ENCODE measurements at places on chromosomes 11 and 22.

DNA sequence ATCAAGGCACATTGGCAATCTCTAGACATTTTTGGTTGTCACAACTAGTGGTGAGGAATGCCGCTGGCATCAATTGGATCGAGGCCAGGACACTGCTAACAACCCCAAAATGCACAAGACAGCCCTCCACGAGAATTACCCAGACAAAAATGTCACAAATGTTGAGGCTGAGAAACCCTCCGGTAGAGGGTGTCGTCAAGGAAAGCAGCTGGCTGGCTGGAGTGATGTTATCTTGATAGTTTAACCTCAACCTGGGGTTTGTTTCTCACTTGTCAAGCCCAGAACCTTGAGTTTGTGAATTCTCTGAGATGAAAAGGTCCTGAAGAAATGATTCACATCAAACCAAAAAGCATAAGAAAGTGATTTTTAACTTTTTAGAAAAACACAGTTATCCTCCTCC lies 21.1 kb upstream of the TMPRSS13 start:
- ATAC-seq: no peak

- peak; percentile 64 for ATAC-seq
Measured at GRCh38 chr11:35796562-35796961, 134.0 kb downstream of the TRIM44 start.

- ATAC-seq: no peak
Measured at GRCh38 chr11:113563766-113564526, 88.7 kb upstream of the DRD2 start.

DNA sequence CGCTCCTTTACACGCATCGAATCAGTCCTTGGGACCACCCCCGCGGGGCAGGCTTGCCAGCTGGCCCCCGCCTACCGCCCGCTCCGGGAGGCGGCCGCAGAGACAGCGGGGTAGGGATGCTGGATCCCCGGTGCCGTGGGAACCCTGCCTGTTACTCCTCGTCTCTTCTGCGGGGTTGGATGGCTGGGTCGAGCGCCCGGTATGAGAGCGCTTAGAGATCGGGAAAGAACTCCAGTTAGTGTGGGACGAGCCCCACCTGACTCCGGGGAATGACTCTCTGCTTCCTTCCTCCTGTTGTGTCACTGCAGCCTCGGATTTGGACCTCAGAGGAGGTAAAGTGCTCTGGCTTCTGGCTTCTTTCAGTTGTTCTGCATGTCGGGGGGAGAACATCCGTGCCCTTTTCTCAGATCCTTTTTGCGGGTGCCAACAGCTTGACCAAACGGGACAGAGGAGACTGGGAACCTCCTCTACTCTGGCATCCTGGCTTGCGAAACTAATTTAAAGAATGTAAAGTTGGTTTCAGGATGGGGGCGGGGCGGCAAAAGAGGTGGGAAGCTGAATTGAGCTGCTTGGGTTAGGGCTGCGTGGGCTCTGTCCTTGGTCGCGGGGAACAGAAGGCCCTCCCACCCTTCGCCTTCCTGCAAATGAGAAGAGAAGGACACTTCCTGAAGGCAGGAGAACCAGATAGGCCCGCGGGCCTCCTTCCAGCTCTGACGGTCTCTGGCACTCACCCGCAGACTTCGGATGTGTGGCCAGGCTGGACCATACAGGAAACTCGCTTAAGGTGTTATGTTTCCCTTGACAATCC lies 938 bp downstream of the LAYN start:
- peak; percentile 81 for ATAC-seq

- ATAC-seq: peak; percentile 52
Measured at GRCh38 chr11:776561-777287, 563 bp downstream of the GATD1 start.

GRCh38 chr11:61713906-61714305 lies 33.7 kb downstream of the DAGLA start:
- no peak for ATAC-seq

- no peak for ATAC-seq
Measured at GRCh38 chr11:72443016-72443415, 8.7 kb upstream of the CLPB start.

GRCh38 chr11:45319077-45319476 lies 32.9 kb upstream of the SYT13 start:
- no peak for ATAC-seq

- no peak for ATAC-seq
Measured at GRCh38 chr11:127000981-127001380, 411 bp upstream of the KIRREL3 start.

GRCh38 chr11:32105871-32106560 lies 15.1 kb downstream of the RCN1 start:
- no peak for ATAC-seq

GRCh38 chr22:49883294-49883640 lies 29.6 kb downstream of the ZBED4 start:
- no peak for ATAC-seq

DNA sequence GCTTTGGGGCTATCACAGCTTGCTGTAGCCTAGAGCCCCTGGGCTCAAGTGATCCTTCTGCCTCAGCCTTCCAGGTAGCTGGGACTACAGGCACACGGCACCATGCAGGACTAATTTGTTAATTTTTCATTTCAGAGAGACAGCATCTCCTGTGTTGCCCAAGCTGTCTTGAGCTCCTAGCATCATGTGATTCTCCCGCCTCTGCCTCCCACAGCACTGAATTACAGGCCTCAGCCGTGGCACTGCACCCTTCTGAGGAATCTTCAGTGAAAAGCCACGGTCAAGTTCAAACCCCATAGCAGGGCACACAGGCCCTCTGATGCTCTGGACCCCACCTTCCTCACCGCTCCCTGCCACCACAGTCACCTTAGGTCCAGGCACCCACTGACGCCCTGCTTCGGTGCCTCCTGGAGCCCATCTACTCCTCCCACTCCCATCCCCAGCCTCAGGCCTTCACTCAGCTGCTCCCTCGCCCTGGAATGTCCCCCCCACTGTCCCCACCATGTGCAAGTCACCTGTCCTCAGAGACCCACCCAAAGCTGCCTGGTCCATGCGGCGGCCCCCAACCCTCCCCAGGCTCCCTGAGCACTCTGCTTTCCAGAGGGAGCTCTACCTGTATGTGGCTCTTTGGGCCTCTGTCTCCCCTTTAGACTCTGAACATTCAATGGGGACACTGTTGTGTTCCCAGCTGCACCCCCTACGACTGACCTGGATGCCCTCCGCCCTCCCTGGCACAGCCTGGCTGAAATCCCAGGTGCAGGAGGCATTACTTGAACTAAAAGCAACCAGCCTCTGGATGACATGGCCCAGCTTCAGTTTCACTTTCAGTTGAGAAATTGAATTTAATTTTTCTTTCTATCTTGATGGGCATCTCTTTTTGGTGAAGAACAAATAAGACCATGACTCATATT lies 1.6 kb downstream of the APOL2 start:
- ATAC-seq: no peak

- peak; percentile 74 for ATAC-seq
Measured at GRCh38 chr22:26763633-26764361, 106.4 kb downstream of the MIAT start.

DNA sequence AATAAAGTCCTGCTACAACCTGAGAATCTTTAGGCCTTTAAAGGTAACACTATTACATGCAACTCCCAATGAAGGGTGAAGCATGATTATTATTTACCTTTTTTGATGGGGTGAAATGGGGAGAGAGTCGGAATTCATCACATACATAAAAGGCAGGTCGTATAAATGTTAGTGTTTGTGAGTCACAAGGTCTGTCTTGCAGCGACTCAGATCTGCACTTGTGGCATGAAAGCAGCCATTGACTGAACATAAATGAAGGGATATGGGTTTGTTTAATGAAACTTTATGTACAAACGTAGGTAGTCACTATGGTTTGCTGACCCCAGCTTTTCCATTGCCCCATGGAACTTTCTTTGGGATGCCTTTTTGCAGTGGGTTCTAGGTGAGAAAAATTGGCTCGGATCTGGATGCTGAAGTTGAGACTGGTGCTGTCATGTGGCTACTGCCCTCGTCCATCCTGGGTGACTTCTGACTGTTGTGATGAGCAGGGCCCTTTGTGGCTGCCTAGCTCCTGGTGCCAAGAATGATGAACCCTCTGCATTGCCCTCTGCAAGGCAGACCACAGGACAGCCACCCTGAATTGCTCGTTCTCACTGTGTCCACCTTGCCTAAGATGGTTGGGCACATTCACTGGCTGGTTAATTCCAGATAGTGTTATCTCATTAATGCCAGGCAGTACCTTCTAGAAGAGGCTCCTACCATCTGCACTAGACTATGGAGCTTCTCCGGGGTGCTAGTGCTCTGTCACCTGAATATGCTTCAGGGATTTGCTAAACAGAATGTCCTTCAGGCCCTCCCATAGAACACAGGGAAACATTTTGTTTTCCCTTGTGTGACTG lies 11.3 kb downstream of the GGTLC2 start:
- no peak for ATAC-seq

- ATAC-seq: no peak
Measured at GRCh38 chr11:95920460-95921105, 3.3 kb downstream of the MTMR2 start.

DNA sequence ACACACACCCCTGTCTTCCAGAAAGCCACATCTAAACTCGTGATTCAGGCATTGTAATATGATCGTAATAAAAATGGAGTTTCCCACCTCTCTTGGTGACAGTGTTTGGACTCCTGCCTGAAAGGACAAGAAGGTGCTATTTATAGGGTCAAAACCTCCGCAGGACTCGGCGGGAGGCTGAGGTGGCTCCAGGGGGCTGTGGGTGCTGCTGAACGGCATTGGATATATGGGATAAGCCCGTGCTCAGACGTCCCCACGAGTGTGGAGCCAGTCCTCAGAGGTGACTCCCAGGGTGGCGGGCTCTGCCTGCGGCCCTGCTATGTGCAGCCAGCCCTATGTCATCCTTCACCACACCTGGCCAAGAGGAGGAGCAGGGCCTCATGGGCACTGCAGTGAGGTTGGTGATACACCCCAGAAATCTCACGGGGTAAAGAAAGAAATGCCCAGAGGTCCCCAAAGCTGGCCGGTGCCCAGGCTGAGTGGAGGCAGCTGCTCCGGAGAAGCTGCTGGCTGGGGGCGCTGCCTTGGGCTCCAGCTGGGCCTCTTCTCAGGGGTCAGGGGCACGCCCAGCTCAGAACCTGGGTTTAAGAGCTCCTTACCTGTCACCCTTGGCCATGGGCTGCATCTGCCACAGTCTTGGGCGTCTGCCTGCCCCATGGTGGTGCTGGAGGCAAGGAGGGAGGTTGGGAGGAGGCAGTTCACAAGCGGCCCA lies 5.1 kb upstream of the OSBPL5 start:
- no peak for ATAC-seq

GRCh38 chr11:118147502-118147901 lies 5.1 kb downstream of the SCN4B start:
- no peak for ATAC-seq

DNA sequence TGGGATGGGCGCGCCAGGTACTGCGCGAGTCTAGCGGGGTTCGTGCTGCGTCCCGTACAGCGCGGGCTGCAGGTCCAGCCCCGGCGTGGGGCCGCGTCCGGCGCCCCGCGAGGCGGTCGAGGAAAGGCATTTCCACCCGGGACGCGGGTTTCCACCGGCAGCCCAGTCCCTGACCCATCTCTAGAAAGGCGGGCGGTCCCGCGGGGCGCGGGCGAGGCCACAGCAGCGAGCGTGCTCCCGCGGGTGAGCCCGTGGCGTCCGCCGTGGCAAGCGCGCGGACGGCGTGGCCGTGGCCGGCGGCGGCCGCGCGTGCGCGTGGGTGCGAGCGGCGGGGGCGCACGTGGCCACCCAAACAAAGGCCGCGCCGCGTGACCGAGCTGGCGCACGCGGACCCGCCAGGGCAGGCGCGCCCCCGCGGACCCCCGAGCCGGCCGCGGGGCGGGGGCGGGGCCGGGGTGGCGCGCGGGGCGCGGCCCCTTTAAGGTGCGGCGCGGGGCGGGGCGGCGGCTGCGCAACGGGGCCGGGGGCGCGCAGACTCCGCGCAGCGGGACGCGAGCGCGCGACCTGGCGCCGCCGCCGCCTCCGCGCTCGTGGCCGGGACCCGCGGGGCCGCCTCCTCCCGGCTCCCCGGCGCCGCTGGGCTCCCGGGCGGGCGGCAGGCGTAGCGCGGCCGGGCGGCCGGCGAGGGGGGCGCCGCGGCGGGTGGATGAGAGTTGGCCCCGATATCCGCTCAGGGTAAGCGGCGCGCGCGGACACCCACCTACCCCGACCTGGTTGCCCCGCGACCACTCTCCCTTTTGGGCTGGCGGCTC lies 39.3 kb upstream of the CELSR1 start:
- peak; percentile 20 for ATAC-seq

- no peak for ATAC-seq
Measured at GRCh38 chr11:123405123-123405592, 24.9 kb upstream of the GRAMD1B start.

DNA sequence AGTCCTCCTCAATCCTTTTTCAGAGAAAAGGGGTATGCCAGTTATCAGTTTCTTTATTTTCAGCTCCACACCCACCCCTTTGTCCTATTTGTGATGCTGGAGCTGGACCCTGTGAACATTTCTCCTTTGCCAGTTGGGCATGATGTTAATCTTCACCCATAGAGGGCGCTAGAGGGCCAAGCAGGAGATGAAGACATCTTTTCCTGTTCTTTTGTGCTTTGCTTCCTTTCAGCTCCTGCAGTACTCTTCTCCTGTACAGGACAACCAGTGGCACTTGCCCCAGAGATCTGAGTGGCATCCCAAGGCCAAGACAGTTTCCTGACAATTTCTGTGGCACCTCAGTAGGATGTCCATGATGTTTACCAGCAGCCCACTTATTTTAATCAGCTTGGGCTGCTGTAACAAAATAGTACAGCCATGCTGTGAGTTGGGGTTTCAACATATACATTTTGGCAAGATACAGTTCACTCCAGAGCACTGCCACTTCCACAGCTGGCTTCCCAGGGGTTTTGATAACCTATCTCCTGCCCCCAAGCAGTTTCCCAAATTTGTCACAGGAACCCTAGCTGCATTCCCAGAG lies 4.6 kb downstream of the SAA2 start:
- ATAC-seq: peak; percentile 89

GRCh38 chr11:93099806-93100205 lies 98.0 kb downstream of the SLC36A4 start:
- ATAC-seq: no peak

- ATAC-seq: no peak
Measured at GRCh38 chr22:37225481-37225880, 13.2 kb upstream of the SSTR3 start.

DNA sequence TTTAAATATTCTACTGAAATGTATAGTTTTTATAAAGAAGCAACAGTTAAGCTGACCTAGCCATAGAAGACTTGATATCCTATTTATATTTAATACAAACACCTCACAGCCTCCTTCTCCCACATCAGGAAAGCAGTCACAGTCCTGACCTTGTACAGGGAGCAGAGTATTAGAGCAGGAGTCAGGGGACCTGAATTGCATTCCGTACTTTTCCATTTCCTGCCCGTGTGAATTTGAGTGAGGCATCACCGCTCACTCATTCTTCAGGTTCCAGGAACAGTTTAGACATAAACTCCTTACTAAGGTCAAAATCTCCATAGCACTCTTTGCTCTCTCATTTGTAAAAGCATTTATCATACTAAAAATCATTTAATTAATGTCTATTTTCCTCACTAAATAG lies 482.5 kb upstream of the FAT3 start:
- ATAC-seq: no peak

GRCh38 chr11:92383430-92383829 lies 158.8 kb downstream of the FAT3 start:
- ATAC-seq: peak; percentile 35

GRCh38 chr22:28208036-28208435 lies 289.0 kb upstream of the PITPNB start:
- no peak for ATAC-seq
